ENCODE measurements at places on chromosomes 6 and 20.

GRCh38 chr6:154274168-154274567 is 82.4 kb downstream of the IPCEF1 start:
- DNase-seq, result no peak

DNA sequence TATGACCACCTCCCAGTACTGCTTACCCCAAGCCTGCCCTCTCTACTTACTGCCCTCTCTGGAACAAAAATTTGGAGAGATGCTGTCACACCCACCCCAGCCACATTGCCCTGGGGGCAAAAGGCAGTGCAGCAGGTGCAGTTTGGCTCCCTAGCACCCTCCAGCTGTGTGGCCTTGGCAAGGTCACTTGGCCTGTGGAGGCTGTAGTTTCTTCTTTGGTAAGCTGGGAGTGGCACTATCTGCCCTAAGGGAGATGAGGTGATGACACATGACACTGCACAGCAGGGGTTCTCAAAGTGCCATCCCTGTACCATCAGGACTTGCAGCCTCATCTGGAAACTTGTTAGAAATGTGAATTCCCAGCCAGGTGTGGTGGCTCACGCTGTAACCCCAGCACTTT is 44.8 kb downstream of the TAF8 start:
- no peak for DNase-seq

- no peak for DNase-seq
Measured at GRCh38 chr6:148240461-148240840, 102.2 kb upstream of the SASH1 start.

- DNase-seq, result no peak
Measured at GRCh38 chr6:165858586-165858985, 195.5 kb upstream of the PDE10A start.

GRCh38 chr6:163346497-163346961 is 68.0 kb upstream of the QKI start:
- no peak for DNase-seq

- no peak for DNase-seq
Measured at GRCh38 chr6:17271628-17272027, 9.5 kb upstream of the RBM24 start.

DNA sequence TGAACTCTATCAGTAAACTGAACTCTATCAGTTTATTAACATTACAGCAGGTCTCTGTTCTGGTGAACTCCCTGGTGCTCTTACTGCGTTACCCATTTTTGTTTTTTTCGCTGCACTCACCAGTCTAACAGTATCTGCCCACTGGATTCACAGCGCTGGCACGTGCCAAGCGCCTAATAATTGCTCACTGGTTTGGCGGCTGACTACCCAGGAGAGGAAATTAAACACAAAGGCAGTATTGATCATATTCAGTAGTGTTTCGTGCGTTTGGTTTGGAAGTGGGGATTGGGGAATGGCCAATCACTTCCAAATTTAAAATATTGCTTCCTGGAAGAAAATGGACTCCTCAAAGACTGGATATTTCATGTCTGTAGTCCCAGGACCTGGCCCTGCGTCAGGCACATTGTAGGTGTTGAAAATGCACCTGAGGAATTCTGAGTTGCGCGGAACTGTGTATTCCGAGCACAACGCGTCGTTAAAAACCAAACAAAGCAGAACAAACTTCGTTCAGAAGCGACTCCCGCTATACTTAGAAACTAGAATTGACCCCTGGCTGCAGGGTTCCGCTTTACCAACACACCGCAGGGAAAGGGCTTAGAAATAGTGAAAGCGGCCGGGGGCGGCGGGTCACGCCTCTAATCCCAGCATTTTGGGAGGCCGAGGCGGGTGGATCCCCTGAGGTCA is 1.1 kb upstream of the RPS12 start:
- DNase-seq, result no peak

- no peak for DNase-seq
Measured at GRCh38 chr20:18504479-18505060, 3.2 kb upstream of the SEC23B start.

DNA sequence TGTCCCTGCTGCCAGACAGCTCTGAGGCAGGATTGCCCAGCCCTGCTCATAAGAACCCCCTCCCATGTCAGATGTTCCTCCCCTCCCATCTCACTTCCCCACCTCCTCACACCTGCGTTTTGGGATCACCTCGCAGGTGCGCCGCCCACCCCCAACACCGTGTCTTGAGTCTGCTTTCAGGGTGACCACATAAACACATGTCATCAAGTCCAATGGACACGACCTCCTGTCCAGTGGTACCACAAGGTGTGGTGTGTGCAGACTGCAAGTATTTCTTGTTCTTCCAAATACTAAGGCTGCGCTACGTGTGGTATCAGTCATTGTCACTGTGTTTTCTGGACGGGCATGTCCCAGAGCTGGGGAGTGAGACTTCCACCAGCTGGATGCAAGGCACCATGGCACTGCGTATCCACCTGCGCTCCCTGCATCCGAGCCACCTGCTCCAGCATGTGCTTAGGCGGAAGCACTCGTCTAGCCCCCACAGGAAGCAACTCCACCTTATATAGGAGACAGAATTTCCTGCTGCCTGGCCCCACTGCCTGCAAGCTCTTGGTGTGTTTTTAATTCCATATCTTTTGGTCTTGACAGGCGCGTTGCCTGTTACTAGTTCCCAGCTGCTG is 119.7 kb upstream of the NXT1 start:
- no peak for DNase-seq

DNA sequence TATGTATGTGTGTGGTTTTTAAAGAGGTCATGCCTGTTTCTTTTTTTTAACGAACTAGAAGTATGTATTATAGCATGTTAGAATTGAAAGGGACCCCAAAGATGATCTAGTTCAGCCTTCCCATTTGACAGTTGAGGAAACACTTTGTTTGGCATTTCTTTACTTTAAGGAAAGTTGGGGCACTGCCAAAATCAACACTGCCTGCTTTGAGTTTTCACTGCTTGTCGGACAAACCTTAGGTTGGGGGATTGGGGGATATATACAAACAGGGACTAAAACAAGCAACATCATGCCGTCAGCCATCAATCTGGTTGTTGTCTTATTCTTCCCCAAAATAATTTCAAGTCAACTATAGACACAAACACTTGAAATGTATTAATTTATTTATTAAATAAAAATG is 14.1 kb upstream of the CALHM6 start:
- no peak for DNase-seq

- no peak for DNase-seq
Measured at GRCh38 chr20:38873050-38873581, 53.1 kb upstream of the FAM83D start.

DNA sequence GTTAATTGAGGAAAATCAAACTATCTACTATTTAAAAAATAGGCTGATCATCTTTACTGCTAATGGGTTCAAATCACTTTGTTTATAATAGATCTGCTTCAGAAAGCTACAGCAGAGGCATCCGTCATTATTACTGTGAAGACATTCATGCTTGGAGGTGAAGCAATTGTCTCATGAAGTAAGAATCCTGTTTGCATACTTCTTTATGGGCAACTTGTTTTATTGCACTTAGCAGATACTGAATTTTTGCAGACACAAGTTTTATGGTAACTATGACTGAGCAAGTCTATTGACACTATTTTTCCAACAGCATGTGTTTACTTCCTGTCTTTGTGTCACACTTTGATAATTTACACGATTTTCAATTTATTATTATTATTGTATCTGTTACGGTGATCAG is 573.9 kb downstream of the RFPL4B start:
- no peak for DNase-seq

GRCh38 chr20:63273635-63274380 is 1.2 kb downstream of the ARFGAP1 start:
- DNase-seq, result no peak

GRCh38 chr20:2873747-2874041 is 413 bp downstream of the PTPRA start:
- DNase-seq, result no peak

GRCh38 chr20:49964964-49965780 is 17.6 kb upstream of the SNAI1 start:
- DNase-seq, result no peak

DNA sequence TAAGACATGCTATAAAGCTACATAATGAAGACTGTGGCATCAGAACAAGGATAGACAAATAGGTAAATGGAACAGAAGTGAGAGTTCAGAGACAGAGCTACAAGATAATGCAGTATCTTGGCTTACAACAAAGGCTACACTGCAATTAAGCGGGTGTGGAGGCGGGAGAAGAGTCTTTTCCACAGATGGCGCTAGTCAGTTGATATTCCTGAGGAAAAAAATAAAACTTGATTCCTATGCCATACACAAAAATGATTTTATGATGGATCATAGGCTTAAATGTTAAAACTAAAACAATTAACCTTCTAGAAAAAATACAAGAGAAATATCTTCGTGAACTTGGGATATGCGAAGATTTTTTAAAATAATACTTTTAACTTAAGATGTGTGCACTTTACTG is 31.0 kb downstream of the RIN2 start:
- DNase-seq, result no peak

DNA sequence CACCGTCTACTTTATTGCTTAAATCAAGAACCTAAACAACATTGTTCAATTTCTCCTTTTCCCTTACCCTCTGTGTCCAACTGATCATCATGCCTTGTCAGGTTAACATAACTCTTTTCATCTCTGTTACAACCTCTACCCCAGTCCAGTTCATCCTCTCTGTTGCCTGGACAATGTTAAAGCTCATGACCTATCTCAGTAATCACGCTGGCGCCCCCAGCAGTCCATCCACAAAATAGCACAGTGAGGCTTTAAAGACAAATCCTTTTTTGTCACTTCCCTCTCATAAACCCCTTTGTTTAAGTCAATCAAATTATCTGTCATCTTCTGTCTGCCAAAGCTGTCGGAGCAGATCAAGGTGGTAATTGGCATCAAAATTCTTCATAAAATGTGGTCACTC is 140.1 kb downstream of the QKI start:
- no peak for DNase-seq

DNA sequence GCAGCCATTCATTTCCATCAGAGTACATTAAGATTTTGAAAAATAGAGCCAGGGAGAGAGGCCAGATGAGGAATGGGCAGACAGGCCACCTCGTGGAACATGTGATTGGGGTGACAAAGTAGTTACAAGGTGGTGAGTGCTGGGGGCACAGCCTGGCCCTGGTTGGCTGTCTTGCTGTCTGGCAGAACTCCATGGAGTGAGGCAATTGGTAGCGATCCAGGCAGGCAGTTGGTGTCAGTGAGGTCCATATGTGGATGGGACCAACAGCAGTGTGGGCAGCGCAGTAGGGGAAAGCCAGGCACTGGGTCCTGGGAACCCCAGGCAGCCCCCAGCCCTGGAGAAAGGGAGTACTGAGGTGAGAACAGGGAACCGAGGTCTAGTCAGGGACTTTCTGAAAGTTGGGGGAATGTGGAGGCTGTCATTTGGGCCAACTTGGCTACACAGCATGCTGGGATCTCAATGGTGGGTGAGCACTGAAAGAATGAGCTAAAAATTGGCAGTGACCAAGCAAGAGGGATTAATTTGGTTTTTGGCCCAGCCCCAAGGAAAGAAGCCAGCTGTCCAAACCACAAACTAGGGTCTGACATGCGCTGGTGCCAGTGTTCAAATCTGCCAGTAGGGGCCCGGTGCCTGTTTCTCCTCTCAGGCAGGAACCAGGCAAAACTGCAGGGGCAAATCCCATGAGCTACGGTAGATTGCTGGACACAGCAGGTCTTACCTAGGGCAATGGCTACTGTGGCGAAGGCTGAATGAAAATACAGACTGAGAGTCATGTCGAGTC is 61.4 kb upstream of the E2F3 start:
- DNase-seq, result no peak

Data from cortex of kidney (tissue), 1 donor.